ENCODE measurements at places on chromosomes 5 and 9.

- DNase-seq = peak; percentile 98
Observed at GRCh38 chr9:132651259-132651658, 18.5 kb downstream of the DDX31 start.

DNA sequence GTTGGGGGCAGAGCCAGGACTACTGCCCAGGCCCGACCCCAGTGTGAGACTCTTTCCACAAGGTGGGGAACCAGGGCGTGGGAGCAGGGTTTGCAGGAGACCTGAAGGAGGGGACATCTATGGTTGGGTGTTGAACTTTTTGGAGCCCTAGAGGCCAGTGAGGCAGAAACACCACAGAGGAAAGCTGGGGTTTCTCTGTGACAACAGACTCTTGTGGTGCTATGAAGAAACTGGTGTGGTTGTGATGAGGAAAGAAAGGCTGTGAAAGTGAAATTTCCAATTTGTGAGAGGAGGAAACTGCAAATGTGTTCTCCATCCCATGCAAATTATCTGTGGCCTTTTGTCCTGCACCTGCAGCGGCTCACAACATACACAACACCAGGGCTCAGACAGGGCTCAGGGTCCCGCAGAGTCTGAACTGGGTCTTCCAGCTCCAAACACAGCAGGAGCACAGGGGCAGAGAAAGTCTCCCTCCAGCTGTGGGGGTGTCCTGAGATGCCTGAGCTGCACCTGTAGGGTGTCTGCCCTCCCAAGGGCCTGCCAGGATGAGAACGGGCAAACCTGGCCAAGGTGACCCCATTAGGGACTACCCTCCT lies 51.4 kb upstream of the GRHPR start:
- DNase-seq = no peak

DNA sequence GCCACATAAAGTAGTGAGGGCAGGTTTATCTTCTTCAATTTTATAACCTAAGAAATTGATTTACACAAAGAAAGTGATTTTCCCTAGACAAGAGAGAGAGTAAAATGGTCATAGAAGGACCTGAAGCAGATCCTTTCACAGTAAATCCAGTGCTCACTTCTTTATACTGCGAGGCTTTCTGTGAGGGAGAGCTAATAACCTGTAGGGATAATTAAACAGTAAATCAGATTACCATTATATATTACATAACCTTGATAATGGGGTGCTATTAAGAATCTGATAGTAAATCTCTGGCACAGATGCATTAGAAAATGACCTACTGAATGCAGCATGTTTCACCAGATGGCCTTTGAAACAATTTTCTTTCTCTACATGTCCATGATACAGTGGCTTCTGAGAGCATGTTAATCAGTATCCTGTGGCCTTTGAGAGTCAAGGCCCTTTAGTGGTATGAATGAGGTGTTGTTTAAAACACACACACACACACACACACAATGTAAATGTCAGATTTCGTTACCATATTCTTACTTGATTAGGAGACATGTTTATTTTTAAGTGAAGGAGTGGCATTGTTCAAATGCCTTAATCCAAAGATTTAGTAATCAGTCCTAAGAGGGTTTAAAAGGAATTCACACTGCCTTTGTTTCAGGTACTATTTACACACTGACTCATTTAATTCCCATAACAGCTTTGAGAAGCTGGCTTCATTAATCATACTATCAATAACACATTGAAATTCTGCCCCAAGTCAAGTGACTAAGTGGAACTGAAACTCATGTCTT lies 124.7 kb downstream of the ALDH1A1 start:
- DNase-seq = peak; percentile 36

DNA sequence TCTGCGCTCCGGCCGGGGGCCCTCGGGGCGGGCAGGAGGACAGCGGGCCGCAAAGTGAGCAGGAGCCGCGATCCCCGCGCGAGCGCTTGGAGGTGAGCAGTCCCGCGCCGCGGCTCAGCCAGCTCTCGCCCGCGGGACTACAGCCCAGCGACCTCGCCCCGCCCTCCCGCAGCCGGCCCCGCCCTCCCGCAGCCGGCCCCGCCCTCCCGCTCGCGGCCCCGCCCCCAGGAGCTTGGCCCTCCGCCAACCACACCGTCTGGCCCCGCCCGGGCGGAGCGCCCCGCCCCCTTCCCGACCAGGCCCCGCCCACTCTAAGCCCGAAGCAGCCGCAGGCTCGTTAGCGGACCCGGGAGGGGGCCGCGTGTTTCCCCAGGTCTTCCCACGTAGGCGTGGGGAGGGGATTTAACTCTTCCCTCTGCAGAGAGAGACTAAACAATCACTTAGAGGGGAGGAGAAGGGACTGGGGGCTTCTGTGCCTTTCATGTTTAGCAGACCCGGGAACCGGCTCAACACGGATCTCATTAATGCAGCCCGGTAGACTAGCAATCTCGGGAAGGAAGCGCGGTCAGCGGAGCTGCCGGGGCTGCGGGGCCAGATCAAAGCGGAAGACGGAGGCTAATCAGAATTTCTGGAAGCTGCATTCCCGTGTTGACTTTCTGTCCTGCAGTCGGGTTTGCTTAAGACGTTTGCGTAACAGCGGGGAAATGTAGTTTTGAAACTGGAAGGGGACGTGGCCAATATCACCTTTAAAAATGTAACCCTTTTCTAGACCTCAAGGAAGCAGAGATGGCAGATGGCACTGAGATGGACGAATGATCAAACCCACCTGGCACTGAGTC lies at the start of gene MYO10:
TSS of gene MYO10 (minus strand) at position 139 of the 839 bp plus-strand sequence. CDS start 480 bp downstream, outside the sequence.
- DNase-seq = peak; percentile 66
